ENCODE measurements at places on chromosomes 2 and 18. TPM values are rescaled to one million over a fixed set of nuclear protein-coding genes. Genes with fewer than 3 reads are reported as not detected.

DNA sequence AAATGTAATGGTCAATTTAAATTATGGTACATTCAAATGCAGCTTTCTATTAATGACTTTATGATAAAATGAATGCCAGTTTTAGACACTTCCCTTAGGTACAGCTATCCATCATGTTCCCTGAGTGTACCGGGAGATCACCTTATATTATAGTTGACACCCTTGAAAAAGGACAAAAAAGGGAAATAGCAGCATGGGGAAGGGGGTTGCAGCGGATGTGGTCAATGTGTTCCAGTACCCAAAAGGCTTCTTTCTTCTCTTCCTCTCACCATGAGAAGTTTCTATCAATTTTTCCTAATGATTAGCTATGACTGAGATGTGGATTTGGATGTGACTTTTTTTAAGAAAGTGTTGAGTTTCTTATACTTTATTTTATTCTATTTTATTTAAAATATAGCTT lies 154.4 kb downstream of the CCDC85A start:
- DNase-seq, result no peak
- no peaks in the 10 kb centered on the region for H3K27me3 ChIP-seq
- no peaks in the 10 kb centered on the region for H3K4me1 ChIP-seq
- no peak overlapping the region for H3K27ac ChIP-seq
- no peak overlapping the region for H3K4me3 ChIP-seq
- H3K36me3 ChIP-seq, result no peaks in the 10 kb centered on the region

DNA sequence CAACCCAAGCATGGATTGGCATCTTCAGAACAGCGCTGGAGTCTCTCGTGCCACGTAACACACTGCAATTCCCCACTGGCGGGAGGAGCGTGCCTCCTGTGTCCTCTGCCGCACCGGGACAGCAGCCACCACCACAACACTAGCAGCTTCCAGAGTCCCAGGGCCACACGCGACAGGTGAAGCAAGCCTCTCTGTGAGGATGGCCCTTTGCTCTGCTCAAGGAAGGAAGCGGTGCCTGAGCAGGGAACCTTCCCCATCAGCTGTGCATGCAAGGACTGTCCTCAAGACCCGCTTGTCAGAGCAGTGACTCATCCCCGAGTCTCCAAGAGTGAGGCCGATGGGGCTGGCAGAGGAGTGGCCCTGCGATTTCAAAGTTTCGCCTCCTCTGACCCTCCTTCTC lies 44.0 kb downstream of the TTC32 start:
- no peak for DNase-seq
- H3K27ac ChIP-seq, result no peak overlapping the region
- no peak overlapping the region for H3K4me3 ChIP-seq
- H3K27me3 ChIP-seq, result no peaks in the 10 kb centered on the region
- no peaks in the 10 kb centered on the region for H3K36me3 ChIP-seq

GRCh38 chr18:73544032-73544431 lies 603.6 kb downstream of the FBXO15 start:
- H3K36me3 ChIP-seq, result no peaks in the 10 kb centered on the region
- no peak overlapping the region for H3K27ac ChIP-seq
- no peak for DNase-seq
- no peaks in the 10 kb centered on the region for H3K4me1 ChIP-seq
- no peaks in the 10 kb centered on the region for H3K27me3 ChIP-seq
- no peak overlapping the region for H3K4me3 ChIP-seq

GRCh38 chr2:2558476-2558875 lies 227.4 kb upstream of the MYT1L start:
- no peaks in the 10 kb centered on the region for H3K36me3 ChIP-seq
- H3K27me3 ChIP-seq, result no peaks in the 10 kb centered on the region
- no peak for DNase-seq
- H3K27ac ChIP-seq, result no peak overlapping the region

DNA sequence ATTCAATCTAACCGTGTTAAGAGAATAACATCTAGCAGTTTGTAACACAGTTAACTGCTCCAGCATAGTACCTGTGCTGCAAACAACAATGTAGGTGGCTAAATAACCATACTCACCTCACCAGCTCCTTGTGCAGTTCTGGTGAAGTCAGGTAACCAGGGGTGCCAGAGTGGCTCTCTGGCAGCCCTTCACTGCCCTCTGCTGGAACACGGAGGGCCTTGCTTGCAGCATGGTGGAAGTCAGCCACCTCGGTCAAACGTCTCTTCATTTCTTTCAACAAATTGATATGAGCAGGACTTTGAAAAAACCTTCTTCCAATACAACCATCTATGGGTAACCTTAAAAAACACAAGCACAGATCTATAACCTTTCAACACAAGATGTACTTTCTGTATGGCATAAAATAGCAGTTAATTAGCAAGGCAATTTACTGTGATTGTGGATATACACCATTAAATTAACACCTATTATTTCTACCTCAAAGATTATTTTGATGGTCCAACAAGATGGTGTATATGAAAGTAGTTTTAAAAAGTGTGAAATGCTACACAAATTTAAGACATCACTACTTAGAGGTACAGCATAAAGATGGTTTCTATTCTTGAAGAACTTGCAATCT lies 56.6 kb downstream of the EPG5 start:
- peaks cover 20% of the 10 kb centered on the region for H3K36me3 ChIP-seq
- H3K4me1 ChIP-seq, result no peaks in the 10 kb centered on the region

GRCh38 chr2:220678943-220679342 lies 893.2 kb downstream of the EPHA4 start:
- H3K27ac ChIP-seq, result no peak overlapping the region
- no peak for DNase-seq
- no peaks in the 10 kb centered on the region for H3K4me1 ChIP-seq
- no peak overlapping the region for H3K4me3 ChIP-seq
- H3K27me3 ChIP-seq, result no peaks in the 10 kb centered on the region

DNA sequence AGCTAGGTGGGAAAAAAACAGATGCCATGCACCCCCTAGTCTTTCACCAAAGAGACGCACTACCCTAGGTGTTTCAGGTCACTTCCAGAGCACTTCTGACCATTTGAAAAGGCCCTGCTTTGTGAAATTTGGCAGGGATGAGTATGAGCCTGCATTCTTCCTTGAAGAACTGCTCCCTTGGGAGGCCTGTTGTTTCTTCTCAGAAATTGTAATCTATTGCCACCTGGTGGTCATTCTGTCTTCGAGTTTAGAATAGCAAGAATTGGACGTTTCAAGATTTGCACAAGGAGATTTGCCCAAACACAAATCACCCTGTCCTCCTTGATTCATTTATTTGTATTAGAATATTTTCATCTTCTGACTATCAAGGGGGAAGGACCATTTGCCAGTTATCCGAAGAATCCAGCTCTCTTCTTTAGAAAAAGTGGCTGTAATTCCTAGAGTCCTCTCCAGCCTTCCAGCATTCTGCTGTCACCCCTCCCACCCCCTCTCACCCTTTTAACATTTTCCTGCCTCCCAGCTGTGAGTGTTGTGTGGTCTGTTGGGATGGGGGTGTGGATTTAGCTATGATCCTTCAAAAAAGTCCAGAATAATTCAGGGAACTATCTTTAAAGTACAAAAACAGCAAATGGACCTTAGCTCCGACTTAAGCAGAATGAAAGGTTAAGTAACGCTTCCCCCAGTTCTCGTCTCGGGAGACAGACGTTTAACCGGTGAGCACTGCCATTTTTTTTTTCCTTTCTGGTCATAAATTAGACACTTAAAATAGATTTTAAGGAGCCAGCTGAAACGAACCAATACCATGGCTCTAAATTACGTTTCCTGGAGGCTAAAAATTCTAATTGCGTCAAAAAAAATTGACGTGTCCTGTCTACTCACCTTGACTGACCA lies 3.7 kb upstream of the GAD1 start:
- H3K4me1 ChIP-seq, result peaks cover 30% of the 10 kb centered on the region
- H3K4me3 ChIP-seq, result no peak overlapping the region
- H3K27me3 ChIP-seq, result peaks cover 60% of the 10 kb centered on the region
- no peak for DNase-seq
- H3K27ac ChIP-seq, result no peak overlapping the region

ATL2 gene
- 60.4 TPM for total RNA-seq

DNA sequence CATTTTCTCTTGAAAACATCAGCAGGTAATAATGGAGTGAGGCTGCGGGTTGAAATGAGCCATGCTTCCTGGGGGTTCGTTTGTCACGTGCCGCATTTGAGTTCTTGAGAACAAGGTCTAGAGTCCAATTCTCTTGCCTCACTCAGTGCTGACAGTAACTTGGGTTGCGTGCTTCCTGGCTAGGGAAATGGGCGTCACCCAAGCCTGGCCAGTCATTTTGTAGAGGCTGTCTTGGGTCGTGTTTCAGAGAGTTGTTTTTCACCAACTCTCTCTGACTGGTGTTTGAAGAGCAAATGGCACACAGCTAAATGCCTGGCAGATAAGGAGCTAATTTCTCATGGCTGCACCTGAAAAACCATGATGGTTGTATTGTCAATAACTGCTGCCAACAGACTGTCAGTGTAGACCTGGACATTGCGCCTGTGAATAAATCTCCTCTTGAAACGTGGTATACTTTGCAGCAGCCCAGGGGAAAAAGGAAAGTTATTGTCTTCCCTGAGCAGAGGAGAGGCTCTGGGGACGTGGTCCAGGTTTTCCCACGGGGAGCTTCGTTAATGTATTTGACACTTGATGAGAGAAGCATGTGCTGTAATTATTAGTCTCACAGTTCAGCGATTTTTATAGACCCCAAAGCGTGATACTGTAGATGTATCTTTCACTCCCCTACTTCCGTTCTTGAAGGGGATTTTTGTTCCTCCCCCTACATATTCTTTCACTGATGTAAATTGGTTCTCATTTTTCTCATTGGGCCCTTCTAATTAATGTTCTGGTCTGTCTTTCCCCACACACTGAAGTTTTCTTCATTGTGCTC lies 196.0 kb downstream of the FHOD3 start:
- peaks cover 5% of the 10 kb centered on the region for H3K4me1 ChIP-seq
- H3K4me3 ChIP-seq, result no peak overlapping the region
- DNase-seq, result no peak
- H3K36me3 ChIP-seq, result no peaks in the 10 kb centered on the region
- H3K27ac ChIP-seq, result no peak overlapping the region

DNA sequence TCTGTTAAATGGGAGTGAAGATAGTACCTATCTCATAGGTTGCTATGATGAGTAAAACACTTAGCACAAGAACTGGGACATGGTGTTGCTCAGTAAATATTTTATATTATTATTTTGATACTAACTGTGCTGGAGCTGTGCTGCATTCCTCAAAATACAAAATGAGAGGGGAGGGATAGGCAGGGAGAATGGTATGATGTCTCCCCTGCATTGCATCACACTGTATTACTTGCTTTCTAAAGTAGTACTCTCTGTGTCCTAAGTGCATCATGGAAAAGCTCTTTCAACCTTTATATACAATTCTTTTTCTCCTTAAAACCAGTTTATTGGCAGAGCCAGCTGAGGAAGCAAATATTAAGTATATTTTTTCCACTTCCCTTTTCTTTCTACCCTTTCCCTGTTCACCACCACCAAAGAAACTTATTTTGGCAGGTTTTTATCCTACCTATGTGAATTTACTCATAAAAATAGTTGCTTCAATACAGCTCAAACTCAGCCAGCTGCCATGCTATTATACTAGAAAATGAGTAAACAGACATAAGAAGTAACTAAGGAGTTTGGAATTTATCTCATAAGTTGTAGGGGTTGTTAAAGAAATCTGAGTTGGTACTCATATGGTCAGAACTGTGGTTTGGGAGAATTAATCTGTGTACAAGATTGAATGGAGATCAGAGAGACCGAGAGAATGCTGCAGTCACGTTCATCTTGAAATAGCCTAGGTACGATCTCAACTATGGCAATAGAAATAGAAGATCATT lies 60.3 kb downstream of the EHBP1 start:
- no peak overlapping the region for H3K4me3 ChIP-seq
- no peaks in the 10 kb centered on the region for H3K4me1 ChIP-seq
- peaks cover 8% of the 10 kb centered on the region for H3K36me3 ChIP-seq
- DNase-seq, result no peak
- no peak overlapping the region for H3K27ac ChIP-seq

UGT1A5 gene
- total RNA-seq, result not detected

DNA sequence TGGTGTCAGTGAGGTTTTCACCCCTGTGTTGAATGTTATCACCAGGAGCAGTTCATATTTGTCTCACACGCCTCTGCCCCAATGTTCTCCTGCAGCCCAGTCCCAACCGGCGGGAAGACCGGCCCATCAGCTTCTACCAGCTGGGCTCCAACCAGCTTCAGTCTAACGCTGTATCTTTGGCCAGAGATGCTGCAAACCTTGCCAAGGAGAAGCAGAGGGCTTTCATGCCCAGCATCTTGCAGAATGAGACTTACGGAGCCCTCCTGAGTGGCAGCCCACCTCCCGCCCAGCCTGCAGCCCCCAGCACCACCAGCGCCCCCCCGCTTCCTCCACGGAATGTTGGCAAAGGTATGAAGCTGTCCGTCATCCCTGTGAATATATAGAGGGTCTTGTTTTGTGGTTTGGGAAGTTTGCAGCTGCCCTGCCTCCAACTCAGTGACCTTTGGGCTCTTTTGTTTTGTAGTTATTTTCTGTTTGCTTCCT lies 35.1 kb downstream of the ITGB1BP1 start:
- DNase-seq, result no peak
- no peaks in the 10 kb centered on the region for H3K4me1 ChIP-seq
- no peaks in the 10 kb centered on the region for H3K27me3 ChIP-seq
- no peak overlapping the region for H3K4me3 ChIP-seq
- no peaks in the 10 kb centered on the region for H3K36me3 ChIP-seq
- H3K27ac ChIP-seq, result no peak overlapping the region

- H3K4me3 ChIP-seq, result no peak overlapping the region
- H3K27ac ChIP-seq, result no peak overlapping the region
- peaks cover 3% of the 10 kb centered on the region for H3K27me3 ChIP-seq
- DNase-seq, result no peak
Observed at GRCh38 chr2:162607915-162608314, 230.7 kb downstream of the KCNH7 start.

DLGAP1 gene
- not detected for total RNA-seq

DNAJB2 gene
- total RNA-seq, result 47.5 TPM

DNA sequence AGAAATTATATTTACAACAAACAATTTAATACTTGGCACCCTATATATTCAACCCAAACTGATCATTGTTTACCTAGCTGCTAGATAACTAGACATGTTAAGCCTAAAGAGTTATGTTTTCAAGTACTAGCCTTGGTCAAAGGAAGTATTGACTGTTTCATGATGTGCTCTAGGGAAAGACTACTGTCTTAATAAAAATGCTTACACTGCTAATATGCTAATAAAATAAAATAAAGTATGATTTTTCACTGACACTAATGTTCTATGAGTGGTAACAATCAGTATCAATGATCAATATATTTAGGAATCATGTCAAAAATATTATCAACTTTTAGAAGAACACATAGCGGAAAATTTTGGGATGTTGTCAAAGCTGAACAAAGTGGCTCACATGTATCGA lies 225.5 kb downstream of the OSR1 start:
- no peak overlapping the region for H3K4me3 ChIP-seq
- H3K4me1 ChIP-seq, result peaks cover 10% of the 10 kb centered on the region
- H3K27ac ChIP-seq, result no peak overlapping the region

C2orf78 gene
- not detected for total RNA-seq

TFCP2L1 gene
- total RNA-seq, result 0.06 TPM

- H3K4me3 ChIP-seq, result no peak overlapping the region
- no peaks in the 10 kb centered on the region for H3K27me3 ChIP-seq
- no peak overlapping the region for H3K27ac ChIP-seq
- DNase-seq, result no peak
- H3K4me1 ChIP-seq, result peaks cover 34% of the 10 kb centered on the region
Observed at GRCh38 chr2:179251870-179252269, 12.8 kb downstream of the SESTD1 start.

GRCh38 chr2:239664216-239664810 lies 263.5 kb upstream of the HDAC4 start:
- peaks cover 31% of the 10 kb centered on the region for H3K27me3 ChIP-seq
- no peak overlapping the region for H3K4me3 ChIP-seq

GAL3ST2 gene
- not detected for total RNA-seq

HAAO gene
- total RNA-seq, result 0.33 TPM

Measured in activated naive CD8-positive, alpha-beta T cell treated with anti-CD3 and anti-CD28 coated beads for 36 hours (primary cell).